ENCODE measurements at places on chromosomes 2 and 18.

DNA sequence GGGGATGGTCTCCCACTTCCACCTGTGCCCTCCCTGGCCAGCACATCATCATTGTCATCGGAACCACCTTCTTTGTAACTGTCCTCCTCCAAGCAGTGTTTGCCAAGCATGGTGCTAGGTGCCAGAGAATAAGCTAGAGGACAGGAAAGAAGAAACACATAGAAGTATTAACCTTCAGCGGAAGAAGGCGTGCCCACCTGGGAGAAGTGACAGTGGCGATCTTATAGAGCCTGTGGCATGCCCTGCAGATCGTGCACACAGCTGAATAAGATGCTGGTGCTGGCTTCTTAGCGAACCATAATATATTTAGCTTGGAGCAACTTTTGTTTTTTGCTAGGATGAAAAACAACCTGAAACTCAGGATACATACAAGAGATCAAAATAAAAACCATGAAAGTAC is 148.0 kb downstream of the FAM210A start:
- DNase-seq: no peak

- no peak for DNase-seq
These were observed 19.3 kb downstream of the MRPL30 start for GRCh38 chr2:99200076-99200800.

DNA sequence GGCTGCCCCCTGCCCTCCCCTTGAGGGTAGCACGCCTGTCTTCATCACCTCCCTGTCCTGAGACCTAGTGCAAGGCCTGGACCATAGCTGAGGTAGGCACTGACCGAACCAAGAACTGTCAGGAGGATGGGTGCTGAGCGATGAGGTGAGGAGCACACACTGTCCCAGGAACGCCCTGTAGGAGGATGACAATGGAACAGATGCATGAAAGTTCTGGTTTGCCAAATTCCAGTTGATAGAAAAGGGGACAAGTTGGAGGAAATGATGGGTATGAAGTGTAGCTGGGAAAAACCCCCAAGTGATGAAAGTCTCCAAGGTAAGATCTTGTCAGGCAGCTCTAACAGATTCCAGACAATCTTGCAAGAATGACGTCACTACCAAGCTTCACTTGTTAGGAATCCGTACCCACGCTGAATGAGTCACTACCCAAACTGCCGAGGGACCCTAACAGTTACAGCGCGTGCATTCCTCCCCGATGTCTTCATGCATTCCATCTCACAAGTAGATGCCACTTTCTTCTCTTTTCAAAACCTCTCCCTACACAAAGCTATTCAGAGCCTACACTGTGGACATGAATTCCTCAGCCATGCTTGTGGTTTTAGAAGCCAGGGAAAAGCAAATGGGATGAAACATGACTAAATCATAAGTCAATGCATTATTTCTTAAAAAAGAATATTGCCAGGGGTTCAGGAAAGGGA is 27.6 kb downstream of the MRPL33 start:
- DNase-seq: peak; percentile 100

GRCh38 chr2:232979871-232980461 is 33.1 kb downstream of the NGEF start:
- DNase-seq: peak; percentile 94

DNA sequence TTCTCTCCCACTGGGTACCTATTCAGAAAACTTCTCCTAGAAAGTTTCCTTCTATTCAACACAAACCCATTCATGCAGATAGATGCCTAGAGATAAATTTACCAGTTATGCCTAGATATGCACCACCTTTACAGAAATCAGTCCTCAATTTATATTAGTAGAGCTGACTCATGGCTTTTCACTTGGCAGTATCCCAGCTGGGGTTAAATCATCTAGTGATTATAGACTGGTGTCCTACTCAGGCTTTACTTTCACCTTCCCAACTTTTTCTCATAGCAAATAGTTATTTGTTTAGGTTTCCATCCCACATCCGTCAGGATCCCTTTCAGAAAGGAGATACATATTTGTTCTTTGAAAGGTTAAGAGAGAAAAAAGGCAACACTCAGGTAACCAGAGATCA is 124.5 kb downstream of the AQP4 start:
- DNase-seq: no peak

DNA sequence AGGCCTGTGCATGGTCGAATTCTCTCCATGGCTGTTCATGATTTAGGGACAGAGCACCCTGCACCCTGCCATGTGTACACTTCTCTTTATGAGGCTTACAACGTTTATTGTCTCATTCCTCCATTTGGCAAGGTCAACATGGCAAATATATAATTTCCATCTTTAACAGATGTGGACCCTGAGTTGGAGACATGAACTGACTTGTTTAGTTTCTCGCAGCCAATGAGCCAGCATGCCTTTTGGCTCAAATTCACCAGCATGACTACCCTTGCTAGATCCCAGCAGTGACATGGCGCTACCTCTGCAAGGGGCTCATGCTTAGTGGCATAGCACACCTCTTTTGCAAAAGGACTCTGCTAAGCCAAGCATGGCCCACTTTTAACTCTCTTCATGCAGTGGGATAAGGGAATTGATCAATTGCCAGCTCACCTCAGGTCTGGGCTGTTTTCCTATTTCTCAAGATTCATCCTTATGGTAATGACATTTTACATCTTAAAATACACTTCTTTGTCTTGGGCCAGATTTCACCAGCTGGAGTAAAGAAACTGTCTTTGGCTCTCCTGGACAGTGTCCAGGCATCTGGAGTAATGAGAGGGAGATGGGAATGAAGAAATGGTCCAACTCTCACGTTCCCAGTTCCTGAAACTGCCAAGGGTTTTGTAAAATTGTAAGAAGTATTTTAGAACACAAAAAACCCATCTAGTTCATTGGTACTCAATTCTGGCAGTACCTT is 159.5 kb downstream of the SETBP1 start:
- no peak for DNase-seq

DNA sequence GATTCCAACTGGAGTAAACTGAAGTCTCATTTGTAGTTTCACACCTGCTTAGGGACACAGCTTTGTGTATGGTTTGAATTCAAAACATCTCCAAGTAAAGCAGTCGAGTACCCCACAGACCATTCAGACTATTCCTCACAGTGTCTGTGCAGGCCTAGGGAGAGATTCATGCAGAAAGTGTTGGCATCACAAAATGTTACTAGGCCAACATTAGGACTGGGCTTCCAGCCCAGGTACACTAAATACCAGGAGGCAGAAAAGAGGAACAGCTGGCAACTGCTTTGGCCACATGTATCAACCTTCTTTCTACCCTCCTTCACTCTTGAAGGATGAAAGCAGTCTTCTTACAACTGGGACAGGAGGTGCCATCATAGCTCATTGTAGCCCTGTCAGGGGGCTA is 270.4 kb upstream of the TMEFF2 start:
- no peak for DNase-seq

- no peak for DNase-seq
These were observed 84.0 kb downstream of the USP40 start for GRCh38 chr2:233482616-233483015.

DNA sequence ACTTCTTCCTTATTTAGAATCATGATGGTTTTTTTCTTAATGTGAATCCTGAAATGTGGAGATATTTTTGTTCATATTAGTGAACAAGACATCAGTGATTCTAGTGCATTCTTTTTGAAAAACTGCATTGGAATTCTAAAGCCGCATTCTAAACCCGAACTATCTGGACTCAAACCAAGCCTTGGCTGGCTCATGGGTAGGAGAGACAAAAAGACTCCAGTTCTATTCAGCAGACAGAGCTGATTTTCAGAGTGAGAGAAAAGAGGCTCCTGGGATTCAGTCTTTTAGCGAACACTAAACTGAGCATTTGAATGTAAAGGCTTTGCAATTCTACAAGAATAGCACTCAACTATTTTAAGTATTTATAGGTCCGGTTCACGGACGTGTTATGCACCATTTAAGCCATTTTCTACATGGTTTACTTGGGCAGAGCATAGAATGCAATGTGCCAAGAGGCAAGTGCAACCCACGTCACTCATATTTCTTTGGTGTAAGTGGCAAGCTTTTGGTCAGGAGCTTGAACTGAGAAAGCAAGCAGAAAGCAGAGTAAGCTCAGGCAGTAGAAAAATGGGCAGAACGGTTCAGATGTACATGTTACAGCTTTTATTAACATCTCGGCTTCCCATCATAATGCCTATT is 227.3 kb upstream of the RAB12 start:
- DNase-seq: no peak

DNA sequence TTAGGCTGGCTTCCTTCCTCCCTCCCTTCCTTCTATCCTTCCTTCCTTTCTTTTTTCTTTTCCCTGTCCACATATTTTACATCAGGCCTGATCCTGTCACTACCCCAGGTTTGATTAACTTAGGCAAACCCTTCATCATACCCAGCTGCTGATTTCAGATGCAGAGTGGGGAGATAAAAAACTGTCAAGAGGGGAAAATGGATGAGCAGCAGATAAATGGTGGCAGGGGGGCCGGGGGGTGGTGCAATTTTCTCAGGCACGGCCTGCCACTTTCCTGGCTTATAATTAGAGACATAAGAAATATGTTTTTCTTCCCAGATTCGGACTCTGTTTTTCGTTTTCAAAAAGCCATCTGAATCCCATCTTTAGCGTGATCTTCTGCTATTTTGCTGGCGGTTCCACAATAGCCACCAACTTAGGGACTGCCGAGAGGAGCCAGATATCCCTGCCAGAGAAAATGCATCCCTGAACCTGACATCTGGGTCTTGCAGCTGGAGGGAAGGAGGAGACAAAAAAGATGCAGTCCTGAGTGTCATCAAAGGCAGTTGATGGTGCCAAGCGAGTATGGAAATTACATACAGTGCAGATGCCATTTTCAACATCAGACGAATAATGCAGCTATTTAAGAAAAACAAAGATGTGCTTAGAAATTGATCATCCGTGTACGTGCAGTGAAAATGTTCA is 49.9 kb downstream of the CXCR4 start:
- no peak for DNase-seq

GRCh38 chr2:150147889-150148683 is 339.4 kb downstream of the RND3 start:
- DNase-seq: no peak

- DNase-seq: no peak
These were observed 42.5 kb downstream of the GPC1 start for GRCh38 chr2:240477916-240478315.

- no peak for DNase-seq
These were observed 138.6 kb upstream of the EPHA4 start for GRCh38 chr2:221710744-221711143.

DNA sequence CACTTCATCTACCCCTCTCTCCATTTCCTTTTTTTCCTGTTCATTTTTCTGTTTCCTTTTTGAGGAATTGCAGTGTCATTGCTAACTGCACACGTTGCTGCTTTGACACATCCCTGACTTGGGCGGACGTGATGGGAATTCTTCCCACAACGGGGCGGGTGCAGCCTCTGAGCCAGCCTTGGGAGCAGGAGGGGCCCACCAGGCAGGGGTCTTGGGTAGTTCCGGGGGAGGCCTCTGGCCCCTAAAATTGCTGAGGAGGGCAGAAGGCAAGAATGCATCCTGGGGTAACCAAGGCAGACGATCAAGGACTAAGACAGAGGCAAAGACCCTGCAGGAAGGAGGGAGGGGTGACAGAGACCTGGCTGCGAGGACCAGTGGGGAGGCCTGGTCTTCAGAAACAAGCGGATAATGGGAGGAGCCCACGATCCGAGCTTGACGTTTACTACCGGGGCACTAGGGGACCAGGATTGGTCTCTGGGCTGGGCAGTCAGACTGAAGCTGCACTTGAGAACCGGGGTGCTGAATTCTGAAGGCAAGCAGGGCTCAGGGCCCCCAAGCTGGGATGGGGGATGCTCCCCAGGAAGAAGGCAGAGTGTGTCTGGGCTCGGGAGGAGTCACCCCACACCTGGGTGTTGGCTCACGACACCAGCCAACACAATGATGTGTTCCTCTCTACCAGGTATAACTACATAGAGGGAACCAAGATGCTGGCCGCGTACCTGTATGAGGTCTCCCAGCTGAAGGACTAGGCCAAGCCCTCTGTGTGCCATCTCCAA is 14.8 kb upstream of the CNDP1 start:
- no peak for DNase-seq

DNA sequence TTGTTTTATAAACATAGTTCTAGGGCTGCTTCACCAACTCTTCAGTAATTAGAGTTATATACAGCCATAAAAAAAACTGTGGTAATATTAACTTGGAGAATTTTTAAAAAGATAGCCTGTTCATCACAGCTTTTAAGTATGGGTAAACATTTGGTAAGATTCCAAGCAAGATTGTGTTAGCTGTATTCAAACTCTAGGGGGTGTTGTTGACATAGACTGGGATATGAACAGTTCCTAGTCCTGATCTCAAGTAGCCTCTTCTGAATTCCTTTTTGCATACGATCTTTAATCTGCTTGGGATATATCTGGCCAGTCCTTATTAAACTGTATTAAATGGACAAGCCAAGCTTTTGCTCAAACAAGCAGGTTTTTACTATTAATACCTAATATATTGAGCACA is 13.4 kb downstream of the NOP58 start:
- DNase-seq: peak; percentile 76

- DNase-seq: no peak
These were observed 7.4 kb upstream of the POLI start for GRCh38 chr18:54261894-54262293.

- no peak for DNase-seq
These were observed 1080.7 kb upstream of the CELF4 start for GRCh38 chr18:38646296-38646695.

- DNase-seq: no peak
These were observed 45.8 kb downstream of the GALNT13 start for GRCh38 chr2:153917570-153917969.

DNA sequence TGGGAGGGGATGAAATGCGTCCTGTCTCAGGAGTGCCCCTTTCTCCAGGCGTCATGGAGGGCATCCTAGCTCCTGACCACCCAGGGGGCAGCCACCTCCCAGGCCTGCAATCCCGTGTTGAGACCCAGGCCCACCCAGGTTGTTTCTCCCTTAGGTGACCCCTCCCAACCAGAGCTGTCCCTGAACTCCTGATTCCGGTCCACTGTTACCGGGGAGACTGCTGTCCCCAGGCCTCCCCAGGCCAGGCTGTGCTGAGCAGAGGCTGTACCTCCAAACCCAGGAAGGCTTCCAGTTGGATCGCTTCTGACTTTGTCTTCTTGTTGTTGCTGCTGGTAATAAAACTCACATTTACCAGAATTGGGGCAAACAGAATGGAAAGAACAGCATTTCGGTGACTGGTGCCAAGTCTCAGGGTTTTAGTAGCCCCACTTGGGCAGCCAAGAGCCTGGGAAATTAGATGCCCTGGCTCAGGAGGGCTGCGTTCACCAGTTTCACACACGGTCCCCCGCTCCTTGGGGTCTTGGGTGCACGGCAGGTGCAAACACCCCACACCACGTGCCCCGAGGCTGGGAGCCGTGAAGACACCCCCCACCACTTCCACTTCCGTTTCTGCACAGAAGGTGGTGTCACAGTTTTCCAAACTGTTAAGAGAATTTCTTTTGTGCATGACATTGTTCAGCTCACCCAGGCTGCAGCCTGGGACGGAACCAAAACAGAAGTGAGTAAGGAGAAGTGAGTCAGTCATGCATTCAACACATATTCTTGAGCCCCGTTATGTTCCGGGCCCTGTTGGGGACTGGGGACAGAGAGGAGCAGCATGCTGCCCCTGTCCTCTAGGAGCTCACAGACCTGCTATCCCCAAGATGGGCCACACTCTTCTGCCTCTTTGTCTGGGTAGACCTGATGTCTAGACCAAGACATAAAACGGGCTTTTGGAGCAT is 29.4 kb downstream of the ITM2C start:
- no peak for DNase-seq
